ENCODE measurements at places on chromosomes 2 and 18.

GRCh38 chr2:192687015-192687414, 492.3 kb upstream of the TMEFF2 start:
- DNase-seq: no peak

DNA sequence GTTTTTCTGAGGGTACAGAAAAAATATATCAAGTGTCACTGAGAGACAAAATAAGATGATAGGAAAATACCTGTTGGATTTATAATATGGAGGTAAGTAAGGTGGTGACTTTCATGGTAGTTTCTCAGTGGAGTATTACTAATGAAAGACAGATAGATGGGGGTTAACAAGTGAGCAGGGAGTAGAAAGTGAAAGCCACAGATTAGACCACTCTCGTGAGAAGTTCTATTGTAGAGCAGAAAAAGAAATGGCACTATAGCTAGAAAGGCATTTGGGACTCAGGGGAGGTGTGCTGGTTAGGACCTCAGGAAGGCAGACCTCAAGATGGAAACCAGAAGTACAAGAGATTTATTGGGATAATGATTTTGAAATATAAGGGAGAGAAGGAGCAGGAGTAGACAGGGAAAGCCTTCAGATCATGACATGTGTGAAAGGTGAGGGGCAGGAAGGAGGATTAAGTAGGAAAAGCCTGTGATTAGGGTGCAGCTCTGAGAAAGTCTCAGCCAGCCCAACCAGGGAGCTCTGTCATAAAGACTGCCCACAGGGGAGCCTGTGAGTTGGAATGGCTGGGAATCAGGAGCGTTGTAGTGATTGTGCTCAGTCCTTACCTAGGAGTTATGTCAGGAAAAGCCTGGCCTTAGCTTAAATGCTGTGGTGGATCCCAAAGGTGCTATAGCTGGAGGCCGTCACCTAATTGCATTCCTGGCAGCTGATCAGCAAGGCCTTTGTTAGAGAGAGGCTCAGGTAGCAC, 198.1 kb downstream of the IKZF2 start:
- DNase-seq: no peak

GRCh38 chr2:100200985-100201384, 58.6 kb upstream of the AFF3 start:
- DNase-seq: no peak

GRCh38 chr2:188600536-188601210, 309.0 kb downstream of the GULP1 start:
- no peak for DNase-seq

DNA sequence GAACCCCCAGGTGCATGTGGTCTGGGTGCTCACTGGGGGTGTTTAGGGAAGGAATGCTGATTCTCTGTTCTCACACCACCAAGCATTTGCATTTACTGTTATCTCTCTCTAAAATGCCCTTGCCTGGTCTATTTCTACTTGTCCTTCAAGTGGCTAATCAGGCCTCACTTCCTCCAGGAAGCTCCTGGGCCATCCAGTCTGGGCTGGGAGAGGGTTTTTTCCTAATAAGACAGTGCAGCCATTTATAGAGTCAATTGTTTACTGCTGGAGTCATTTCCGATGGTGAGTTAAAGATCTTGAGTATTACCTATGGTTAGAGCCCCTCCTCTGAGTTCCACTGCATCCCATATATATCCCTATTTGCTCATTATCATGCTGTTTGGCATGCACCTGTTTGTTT, 25.2 kb upstream of the ITGA6 start:
- DNase-seq: no peak

- no peak for DNase-seq
Observed at GRCh38 chr2:200618590-200619021, 32.8 kb downstream of the AOX1 start.

- DNase-seq: no peak
Observed at GRCh38 chr18:3872641-3873040, 422.7 kb downstream of the TGIF1 start.

GRCh38 chr2:8424997-8425900, 256.6 kb upstream of the ID2 start:
- no peak for DNase-seq

DNA sequence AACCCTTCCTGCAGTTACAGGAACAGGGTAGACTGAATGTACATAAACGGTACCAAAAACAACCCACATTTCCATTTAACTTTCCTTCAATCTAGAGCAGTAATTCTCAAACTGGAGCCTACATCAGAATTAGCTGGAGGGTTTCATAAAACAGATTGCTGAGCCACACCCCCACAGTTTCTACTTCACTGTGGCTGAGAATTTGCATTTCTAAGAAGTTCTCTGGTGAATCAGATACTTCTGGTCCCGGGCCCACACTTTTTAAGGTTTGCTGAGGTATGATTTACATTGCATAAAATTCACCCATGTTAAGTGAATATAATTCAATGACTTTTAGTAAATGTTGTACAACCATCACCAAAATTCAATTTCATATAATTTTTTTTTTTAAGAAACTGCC, 113.7 kb downstream of the SRBD1 start:
- DNase-seq: no peak

GRCh38 chr18:24006712-24007313, 7.7 kb upstream of the TTC39C start:
- DNase-seq: no peak

- no peak for DNase-seq
Observed at GRCh38 chr18:46559946-46560670, 96.9 kb downstream of the LOXHD1 start.

DNA sequence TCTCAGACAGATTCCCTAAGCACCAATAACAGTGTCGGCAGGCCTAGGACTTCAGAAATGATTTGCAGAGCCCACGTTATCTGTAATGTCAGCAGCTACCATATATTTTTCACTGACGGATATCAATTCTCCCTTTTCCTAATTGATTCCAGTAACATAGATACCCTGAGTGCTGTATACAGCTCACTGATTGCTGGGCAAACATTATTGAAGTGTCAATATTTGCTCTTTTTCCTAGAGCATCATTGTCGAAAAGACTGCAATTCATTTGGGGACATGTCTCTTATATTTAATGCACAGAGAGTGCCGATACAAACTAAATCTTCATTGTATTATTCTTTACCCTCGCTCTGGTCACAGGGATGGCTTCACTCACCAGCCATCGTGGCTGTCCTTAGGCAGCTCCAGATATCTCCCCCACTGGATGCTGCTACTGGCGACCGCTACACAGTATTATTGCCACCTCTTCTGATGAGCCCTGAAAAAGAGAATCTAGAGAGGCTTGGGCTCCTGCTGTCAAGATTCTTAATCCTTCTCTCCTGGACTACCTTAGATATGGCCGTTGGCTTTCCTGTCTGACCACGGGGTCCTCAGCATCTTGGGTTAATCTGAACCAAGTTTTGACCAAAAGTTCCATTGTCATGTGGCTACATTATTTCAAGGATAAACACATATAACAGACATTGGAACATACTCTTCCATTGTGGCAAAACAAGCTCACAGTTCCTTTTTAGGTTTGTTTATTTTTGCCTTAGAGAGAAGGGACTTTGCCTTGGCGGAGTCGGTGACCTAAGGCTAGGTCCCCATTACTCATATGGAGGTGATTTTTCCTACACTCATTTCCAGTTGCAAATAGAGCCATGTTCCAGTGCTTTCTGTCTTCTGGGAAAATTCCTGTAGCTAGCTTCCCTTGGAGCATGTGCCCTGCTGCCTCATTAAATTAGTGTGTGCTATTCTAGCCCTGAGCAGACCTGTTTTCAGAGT, 105.4 kb downstream of the CPO start:
- no peak for DNase-seq

Measured in effector CD4-positive, alpha-beta T cell (primary cell).